Stimulated activated CD8-positive, alpha-beta memory T cell treated with anti-CD3 and anti-CD28 coated beads, Interleukin-12 subunit alpha, Interleukin-12 subunit beta, amount 100 ng/mL, for 1 hour (primary cell): ENCODE measurements at places on chromosomes 5 and 9.

DNA sequence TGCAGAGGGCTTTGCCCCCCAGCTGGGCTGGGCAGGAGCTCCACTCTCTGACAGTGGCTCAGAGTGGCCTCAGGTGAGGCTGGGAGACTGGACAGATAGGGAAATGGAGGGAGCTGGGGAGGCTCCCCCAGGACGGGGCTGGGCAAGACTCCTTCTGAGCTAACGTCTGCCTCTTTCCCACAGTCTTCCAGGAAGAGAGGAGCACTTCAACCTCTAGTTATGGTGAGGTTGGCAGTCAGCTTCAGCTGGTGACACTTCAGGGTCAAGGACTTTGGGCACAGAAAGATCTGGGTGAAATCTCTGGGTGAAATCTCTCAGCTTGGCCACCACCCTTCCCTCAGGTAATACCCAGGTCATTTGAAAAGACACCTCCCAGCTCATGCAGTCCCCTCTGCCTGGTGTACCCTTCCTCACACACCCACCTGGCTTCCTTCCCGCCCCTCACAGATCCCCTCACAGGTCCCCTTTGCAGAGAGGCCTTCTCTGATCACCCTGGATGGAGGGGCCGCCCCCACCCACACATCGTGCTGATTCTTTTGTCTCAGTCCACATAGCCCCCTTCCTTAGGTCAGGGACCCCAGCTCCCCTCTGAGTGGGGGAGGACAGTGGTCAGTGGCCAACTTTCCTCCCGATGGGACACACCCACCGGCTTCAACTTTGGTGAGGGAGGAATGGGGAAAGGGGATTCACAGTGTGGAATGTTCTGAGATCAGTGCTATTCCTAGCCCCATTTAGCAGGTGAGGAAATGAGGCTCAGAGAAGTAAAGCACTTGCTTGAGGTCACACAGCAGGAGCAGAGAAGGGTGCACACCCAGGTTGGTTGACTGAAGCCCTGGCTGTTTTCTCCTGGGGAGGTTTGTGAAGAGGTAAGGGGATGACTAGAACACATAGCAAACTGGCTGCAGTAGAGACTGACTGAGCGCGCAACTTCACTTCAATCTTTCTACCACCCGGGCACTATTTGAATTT is 15.8 kb upstream of the NEURL1B start:
- no peak for DNase-seq

DNA sequence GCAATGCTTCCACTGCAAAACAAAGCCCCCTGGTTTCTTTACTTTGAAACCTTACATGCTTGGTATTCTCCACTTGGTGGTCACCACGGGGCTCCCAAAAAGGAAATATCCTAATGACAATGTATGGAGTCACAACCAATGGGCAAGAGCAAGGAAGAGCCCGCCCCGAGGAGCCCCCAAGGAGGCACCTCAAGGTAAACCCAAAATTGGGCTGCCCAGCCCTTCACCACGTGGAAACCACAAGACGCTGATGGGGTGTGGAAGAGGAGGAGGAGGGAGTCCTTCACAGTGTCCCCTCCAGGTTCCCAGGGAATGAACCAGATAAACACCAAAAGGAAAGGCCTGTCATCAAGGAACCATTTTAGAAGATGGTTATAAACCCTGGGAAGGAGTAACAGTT is 3.8 kb downstream of the ROR2 start:
- DNase-seq = no peak

DNA sequence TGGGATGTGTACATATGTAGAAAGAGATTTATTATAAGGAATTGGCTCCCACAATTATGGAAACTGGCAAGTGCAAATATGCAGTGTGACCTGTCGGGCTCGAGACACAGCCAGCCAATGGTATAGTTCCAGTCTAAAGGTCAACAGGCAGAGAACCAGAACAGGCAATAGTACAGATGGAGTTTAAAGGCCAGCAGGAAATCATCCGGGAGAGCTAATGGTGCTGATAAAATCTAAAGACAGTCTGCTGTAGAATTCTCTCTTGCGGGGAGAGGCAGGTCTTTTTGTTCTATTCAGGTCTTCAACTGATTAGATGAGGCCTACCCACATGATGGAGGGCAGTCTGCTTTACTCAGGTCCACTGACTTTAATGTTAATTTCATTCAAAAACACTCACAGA is 21.8 kb downstream of the ANKRD31 start:
- DNase-seq = no peak

DNA sequence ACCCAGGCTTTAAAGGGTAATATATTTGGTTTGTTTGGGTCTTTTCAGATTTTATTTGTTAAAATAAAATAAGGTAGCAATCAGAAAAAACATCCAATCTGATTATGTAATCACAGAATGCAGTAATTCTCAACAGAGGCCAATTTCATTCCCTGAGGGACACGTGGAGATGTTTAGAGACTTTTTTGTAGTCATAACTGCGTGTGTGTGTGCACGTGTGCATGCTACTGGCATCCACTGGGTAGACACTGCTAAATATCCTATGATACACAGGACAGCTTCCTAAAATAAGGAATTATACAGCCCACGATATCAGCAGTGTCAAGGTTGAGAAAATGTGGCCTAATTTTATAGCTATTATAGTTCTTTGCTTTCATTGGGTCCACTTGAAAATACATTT is 180.8 kb upstream of the KLF9 start:
- DNase-seq = no peak

DNA sequence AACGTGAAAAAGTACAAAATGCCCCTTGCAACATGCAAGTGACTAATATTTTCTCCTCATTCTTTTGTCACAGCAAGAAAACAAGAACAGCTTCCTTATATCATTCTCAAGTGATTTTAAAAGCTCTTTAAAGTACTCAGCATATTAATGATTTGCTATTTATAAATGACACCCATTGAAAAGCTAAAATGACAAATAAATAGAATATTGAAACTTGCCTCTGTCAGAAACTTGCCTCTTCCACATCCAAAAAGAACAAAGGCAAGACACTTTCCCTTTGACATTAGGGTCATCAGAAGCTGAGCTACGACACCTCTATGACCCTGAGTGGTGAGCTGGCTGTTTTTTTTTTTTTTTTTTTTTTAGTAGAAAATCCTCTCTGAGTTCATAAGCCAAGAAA is 339.6 kb upstream of the ITGA1 start:
- DNase-seq = no peak

- DNase-seq = no peak
These were observed 2280.6 kb upstream of the ACO1 start for GRCh38 chr9:30103647-30104394.

DNA sequence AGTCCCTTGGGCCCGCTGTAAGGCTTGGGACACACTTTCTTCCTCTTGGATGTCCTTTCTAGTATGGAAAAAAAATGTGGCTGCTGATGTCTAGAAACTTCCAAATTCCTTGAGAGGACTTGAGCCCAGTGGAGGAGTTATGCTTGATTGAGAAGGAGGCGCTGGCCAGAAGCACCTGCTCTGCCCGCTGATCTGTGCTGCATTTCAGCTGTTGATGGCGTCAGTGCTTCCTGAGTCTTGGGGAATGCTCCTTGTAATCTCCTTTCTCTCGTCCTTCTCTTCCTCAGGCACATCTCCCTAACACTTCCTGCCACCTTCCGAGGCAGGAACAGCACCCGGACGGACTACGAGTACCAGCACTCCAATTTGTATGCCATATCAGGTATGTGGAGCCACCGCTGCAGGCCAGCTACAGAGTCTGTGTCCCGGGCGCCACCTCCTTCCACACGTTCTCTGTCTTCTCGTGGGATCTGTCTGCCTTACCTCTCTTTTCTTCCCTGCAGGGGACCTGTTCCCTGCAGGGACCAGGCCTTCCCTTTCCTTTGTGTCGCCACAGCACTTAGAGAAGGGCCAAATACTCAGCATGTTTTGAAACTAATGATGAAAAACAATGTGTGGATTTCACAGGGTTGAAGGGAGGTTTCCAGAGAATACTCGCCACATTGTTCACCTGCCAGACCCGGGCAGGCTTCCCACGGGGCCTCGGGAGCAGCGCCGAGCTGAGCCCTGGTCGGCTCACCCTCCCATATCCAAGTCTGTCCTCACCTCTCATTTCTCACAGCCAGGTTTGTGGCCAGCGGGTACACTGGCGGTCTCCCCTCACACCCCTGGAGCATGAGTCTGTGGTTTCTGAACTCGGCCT is 95.2 kb downstream of the MVB12B start:
- no peak for DNase-seq

- peak; percentile 15 for DNase-seq
These were observed 2.1 kb downstream of the ANP32B start for GRCh38 chr9:97985058-97985861.
